T-helper 17 cell (primary cell): ENCODE measurements at places on chromosomes 16 and 17.

DNA sequence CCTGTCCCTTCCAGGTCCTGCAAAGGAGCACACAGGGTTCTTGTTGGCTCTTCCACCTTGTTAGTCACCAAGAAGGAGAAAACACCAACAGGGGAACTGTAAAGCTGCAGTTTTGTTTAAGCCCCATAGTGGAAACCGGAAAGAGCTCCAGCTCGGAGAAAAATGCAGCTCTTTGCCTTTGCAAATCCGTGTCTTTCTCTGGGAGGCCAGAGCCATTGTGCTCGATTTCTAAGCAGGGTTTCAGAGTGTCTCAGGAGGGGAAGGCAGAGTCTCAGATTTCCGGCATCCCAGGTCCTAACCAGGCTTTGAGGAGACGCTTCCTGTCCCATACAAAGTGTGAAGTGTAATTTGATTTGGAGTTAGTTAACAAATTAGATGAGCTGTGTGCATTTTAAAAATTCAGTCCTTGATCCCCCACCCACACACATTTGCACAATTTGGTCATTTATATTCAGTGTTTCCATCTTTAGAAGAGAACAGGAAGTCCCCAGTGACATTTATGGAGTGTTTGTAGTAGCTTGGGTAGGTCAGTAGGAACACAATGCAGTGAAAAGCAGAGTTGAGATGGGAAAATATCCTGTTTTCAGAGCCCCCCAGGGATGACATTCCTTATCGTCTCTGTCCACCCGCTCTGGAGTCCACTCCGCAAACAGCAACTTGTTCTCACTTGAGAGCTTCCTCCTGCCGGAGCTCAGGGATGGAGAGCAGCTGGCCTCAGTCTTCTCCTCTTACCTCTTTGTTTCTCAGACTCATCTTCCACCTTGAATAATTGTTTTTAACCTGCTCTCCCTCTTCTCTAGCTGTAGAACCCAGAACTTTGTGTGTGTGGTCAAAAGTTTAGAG is 331.9 kb downstream of the SEC14L1 start:
- H3K36me3 ChIP-seq = peaks cover 22% of the 10 kb centered on the region
- no peaks in the 10 kb centered on the region for H3K27me3 ChIP-seq
- DNase-seq = no peak
- peaks cover 89% of the 10 kb centered on the region for H3K4me1 ChIP-seq
- H3K27ac ChIP-seq = peak overlapping the region; percentile 99

GRCh38 chr16:50531901-50532300 is 16.3 kb upstream of the NKD1 start:
- no peak overlapping the region for H3K4me3 ChIP-seq
- H3K36me3 ChIP-seq = peaks cover 5% of the 10 kb centered on the region
- no peak overlapping the region for H3K27ac ChIP-seq
- DNase-seq = no peak
- peaks cover 2% of the 10 kb centered on the region for H3K4me1 ChIP-seq

GRCh38 chr16:14111713-14112538 is 40.8 kb downstream of the MRTFB start:
- H3K4me3 ChIP-seq = no peak overlapping the region
- H3K27ac ChIP-seq = peak overlapping the region; percentile 79

DNA sequence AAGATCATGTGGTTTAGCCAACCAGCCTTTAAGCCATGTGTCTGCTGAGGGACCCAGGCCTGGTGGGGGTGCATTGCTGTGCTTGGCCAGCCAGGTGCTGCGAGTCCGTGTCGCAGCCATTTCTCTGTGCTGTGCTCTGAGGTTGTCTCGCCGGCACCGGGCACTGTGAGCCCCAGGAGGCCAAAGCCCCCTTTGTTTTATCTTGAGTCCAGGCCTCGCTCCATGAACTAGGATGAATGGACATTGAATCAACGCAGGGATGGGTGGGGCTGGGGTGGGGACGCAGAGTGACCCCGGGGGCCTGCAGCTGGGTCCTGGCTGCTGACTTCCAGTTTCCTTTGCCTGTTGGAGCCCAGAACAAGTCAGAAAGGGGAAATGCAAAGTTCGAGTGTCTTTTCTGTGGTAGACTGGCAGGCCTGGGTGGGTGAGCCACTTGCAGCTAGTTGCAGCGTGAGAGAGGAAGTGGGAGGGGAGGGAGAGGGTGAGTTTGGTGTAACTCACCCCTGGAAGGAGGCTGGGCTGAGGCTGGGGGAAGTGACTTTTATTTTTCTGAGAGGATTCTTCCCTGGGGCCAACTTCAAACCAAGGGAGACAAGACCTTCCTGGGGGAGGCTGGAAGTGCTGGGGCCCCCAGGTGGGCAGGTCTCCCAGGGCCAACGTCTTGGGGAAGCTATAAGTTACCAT is 324.7 kb downstream of the SEC14L1 start:
- DNase-seq = peak; percentile 67
- H3K4me1 ChIP-seq = peaks cover 69% of the 10 kb centered on the region
- H3K27me3 ChIP-seq = no peaks in the 10 kb centered on the region

GRCh38 chr17:40459636-40460603 is 16.7 kb downstream of the IGFBP4 start:
- DNase-seq = no peak
- H3K27me3 ChIP-seq = no peaks in the 10 kb centered on the region
- peaks cover 8% of the 10 kb centered on the region for H3K4me1 ChIP-seq

GRCh38 chr17:28669918-28670317 is 7.9 kb downstream of the SUPT6H start:
- peaks cover 8% of the 10 kb centered on the region for H3K36me3 ChIP-seq
- H3K4me3 ChIP-seq = no peak overlapping the region
- H3K27ac ChIP-seq = no peak overlapping the region
- H3K27me3 ChIP-seq = no peaks in the 10 kb centered on the region
- no peak for DNase-seq

GRCh38 chr17:21140911-21141310 is 14.1 kb downstream of the DHRS7B start:
- H3K36me3 ChIP-seq = no peaks in the 10 kb centered on the region
- no peak overlapping the region for H3K27ac ChIP-seq
- no peak for DNase-seq
- H3K4me1 ChIP-seq = peaks cover 2% of the 10 kb centered on the region
- no peak overlapping the region for H3K4me3 ChIP-seq

DNA sequence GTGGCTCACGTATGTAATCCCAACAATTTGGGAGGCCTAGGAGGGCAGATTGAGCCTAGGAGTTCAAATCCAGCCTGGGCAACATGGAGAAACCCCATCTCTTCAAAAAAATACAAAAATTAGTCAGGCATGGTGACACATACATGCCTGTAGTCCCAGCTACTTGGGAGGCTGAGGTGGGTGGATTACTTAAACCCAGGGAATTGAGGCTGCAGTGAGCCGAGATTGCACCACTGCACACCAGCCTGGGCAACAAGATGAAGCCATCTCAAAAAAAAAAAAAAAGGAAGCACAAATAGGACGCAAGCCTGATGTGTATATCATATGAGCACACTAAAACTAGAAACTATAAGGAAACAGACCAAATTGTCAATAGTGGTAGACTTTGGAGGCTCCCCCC is 17.1 kb upstream of the FLCN start:
- H3K36me3 ChIP-seq = peaks cover 7% of the 10 kb centered on the region
- no peak overlapping the region for H3K4me3 ChIP-seq
- DNase-seq = no peak

GRCh38 chr17:76511668-76512365 is 10.6 kb upstream of the RHBDF2 start:
- no peaks in the 10 kb centered on the region for H3K36me3 ChIP-seq
- H3K27ac ChIP-seq = peak overlapping the region; percentile 98
- H3K4me1 ChIP-seq = peaks cover 41% of the 10 kb centered on the region
- no peaks in the 10 kb centered on the region for H3K27me3 ChIP-seq

GRCh38 chr16:84176192-84177053 is 10.4 kb downstream of the TAF1C start:
- no peak overlapping the region for H3K4me3 ChIP-seq
- peaks cover 16% of the 10 kb centered on the region for H3K27me3 ChIP-seq
- H3K4me1 ChIP-seq = peaks cover 5% of the 10 kb centered on the region
- H3K36me3 ChIP-seq = no peaks in the 10 kb centered on the region
- no peak overlapping the region for H3K27ac ChIP-seq
